Anterior cingulate cortex (tissue), 58 donors: ENCODE measurements at places on chromosomes 4 and X.

DNA sequence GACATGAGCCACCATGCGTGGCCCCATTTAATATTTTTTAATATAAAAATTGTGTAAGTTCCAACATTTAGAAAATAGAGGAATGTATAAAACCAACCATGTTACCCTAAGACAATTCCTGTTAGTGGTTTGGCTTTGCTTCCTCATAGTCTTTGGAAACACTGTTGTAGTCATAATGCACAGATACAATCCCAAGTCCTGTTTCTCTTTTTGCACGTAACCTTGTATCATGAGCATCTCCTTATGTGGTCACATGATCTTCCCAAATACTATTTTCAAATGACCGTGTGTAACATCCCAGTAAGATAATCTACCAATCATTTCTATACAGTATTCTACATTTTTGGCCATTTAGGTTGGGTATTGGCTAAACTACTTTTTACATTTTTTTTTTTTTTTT lies 13.9 kb upstream of the RHOH start:
- DNase-seq, result no peak

DNA sequence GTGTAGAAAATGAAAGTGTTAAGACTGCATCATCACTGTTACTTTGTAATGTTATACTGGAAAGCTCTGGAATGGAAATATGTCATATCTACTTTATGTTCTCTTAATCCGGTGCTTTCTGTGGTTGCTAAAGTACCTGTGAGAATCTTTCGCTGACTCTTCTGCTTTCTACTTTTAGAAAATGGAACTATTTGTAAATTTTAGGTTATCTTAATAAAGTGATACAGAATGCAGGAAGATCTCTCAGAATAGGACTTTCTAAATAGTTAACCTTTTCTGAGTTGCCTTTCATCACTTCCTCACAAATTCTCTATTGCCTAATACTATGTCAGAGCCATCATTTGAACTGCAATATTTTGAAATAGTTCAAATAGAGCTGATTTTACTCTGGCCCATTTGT lies 69.3 kb downstream of the BMP2K start:
- DNase-seq, result no peak

- no peak for DNase-seq
Observed at GRCh38 chrX:18792828-18793227, 85.4 kb downstream of the PPEF1 start.

- no peak for DNase-seq
Observed at GRCh38 chr4:1265351-1265750, 16.4 kb upstream of the CTBP1 start.

GRCh38 chrX:23855569-23855968 lies 52.2 kb downstream of the APOO start:
- no peak for DNase-seq

GRCh38 chr4:54102531-54103106 lies 2.7 kb downstream of the GSX2 start:
- DNase-seq, result no peak

DNA sequence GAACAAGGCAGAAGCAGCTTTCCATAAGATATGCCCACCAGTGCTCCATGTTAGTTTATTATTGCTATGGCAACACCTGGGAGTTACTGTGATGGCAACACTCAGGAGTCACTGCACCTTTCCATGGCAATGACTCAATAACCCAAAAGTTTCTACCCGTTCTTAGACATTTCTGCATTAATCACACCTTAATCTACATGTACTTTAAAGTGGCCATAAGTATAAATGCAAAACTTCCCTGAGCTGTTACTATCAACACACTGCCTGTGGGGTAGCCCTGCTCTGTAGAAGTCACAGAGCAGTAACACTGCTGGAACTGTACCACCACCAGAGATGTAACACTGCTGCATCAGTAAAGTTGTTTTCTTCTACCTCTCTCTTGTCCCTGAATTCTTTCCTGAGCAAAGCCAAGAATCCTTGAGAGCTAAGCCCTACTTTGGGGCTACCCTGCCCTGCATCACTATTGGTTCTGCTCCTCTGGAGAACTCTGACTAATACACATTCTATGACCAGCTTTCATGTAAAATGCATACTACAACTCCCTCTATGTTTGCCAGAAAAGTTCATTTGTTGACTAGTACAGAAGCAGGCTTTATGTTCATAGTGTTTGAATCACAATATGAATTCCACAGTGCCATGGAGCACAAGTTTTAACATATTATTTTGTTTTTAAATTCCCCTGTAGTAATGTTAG lies 43.5 kb upstream of the GPR174 start:
- no peak for DNase-seq

DNA sequence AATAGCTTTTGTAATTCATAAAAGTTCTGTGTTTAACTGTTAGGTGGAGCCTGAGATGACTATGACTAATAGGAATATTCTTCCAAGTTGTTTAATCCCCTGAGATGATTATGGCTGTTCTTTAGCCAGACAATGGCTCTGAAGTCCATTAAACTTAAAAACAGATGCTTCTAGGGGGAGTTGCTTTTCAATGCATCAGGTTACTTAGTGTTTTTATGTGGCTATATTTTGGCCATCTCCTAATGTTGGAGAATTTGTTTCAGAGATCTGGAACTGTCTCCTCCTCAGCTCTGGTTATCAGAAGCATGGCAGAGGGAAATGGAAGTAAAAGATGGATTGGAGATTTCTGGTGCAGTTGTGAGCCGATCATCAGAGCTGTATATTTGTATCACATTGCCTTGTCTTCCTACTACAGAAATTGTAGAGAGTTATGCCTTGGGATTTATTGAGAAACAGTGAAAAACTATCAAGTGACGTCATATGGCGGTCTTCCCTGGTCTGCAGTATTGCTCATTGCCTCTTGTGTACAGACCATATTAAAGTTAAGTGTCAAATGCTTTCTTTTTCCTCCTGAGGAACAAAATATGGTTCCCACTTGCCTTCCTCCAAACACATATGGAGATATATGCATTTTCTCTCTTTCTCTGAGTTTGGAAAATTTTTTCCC lies 29.8 kb downstream of the SGMS2 start:
- no peak for DNase-seq

DNA sequence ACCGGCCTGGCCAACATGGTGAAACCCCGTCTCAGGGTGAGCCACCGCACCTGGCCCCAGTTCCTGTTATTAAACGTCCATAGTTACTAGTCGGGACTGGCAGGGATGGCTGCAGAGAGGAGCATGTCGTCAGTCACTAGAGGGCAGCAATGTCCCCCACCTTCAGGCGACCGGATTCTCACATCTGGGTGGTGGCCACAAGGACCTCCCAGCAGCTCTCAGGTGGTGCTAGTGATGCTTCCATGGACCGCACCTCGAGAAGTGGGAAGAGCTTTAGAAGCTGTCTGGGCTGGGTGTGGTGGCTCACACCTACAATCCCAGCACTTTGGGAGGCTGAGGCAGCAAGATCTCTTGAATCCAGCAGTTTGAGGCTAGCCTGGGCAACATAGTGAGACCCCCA lies 13.3 kb upstream of the IL3RA start:
- no peak for DNase-seq

- no peak for DNase-seq
Observed at GRCh38 chr4:168859888-168860694, 150.0 kb downstream of the CBR4 start.

DNA sequence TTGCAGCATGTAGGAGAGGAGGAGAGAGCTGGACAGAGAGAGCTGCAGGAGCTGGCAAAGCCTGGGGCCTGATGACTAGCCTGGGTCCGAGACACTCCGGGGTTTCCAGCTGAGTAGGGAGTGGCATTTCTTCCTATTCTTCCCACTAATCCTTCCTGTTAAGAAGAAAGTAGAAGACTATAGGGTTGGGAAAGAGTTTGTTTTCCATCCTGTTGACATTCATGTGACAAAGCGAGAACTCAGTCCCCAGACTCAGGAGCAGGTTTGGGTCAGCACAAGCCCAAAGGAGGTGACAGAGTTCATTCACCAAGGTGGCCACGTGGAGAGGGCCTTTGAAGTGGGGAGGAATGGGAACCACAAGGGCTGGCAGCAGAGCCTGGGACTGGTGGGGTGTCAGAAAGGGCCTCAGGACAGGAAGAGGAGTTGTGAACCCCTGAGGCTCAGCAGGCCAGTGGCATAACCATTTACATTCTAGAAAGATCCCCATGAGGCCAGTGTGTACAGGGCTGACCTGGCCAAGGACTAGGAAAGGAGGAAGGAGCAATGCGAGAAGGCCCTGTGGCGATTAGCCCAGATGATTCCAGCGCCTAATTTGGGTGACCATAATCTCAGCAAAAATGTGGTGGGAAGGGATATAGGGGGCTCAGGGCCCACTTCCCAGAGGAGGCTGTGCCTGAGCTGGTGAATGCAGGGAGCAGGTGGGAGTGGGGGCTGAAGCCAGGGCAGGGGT lies 3.3 kb upstream of the HAUS3 start:
- DNase-seq, result no peak

- no peak for DNase-seq
Observed at GRCh38 chr4:86563416-86563815, 30.7 kb upstream of the PTPN13 start.

GRCh38 chrX:19673375-19674040 lies 158.2 kb upstream of the MAP3K15 start:
- DNase-seq, result peak; percentile 2

DNA sequence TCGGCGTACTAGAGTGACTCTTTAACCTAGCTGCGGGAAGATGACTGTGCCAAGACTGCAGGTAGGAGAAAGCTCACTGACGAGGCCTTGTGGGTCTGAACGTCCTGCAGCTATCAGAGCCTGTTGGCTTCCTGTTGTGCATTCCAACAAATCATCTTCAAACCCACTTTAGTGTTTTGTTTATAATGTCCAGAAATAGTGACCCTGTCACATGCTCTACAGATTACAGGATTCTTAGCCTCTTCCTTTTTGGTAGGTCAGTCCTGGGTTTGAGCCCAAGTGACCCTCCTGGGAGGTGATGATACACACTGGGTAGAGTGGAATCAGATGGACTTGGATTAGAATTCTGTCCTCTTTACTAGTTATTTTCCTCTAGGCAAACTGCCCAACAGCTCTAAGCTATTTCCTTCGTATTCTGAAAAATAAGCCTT lies 33.2 kb downstream of the HTT start:
- DNase-seq, result no peak

DNA sequence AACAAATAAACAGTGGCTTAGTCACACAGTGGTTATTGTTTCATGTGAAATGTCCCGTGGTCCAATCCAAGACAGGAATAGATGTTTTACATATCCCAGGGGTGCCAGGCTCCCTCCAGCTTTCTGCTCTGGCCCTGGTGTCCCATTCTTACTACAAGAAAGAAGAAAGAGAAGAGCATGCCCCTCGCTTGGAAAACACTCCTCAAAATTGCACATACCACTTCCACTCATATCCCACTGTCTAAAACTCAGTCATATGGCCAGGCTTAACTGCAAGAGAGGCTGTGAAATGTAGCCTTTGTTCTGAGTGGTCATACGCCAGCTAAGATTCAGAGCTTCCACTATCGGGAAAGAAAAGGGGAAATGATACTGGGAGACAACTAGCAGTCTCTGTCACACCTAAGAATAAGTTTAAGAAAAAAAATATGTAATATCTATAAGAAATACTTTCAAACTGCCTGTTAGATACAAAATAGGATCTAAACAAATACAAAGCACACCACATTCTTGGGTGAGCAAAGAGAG lies 306.8 kb upstream of the FAM241A start:
- no peak for DNase-seq

DNA sequence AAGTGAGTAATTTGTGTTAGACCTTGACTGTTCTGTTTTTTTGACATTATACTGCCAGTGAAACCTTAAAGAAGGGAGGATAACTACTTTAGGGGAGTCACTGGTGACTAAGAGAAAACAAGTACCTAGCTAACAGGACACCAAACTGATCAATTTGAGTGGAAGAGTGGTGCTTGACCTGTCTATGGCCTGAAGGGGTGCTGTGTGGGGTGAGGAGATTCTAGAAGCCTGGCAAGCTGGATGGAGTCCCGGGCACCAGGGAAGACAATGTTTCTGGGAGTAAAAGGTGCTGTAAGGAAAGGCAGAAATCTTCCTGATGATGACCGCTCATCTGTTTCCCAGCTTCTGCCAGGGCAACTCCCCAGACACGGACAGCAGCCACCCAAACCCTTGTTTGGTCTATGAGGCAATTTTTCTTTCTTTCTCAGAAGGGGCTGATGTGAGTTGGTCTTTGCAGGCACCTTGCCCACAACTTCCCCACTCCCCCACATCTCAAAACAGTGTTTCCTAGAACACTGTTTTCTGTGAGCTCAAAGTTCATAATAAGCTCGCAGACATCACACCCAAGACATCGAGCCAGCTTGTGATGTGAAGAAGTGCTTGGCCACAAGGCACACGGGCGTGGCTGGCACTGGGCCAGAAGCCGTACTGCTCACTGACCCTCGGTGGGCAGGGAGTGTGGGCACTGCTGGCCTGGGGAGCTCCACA lies 4.6 kb downstream of the TXK start:
- DNase-seq, result no peak

- DNase-seq, result no peak
Observed at GRCh38 chr4:84913176-84913575, 53.3 kb downstream of the WDFY3 start.

DNA sequence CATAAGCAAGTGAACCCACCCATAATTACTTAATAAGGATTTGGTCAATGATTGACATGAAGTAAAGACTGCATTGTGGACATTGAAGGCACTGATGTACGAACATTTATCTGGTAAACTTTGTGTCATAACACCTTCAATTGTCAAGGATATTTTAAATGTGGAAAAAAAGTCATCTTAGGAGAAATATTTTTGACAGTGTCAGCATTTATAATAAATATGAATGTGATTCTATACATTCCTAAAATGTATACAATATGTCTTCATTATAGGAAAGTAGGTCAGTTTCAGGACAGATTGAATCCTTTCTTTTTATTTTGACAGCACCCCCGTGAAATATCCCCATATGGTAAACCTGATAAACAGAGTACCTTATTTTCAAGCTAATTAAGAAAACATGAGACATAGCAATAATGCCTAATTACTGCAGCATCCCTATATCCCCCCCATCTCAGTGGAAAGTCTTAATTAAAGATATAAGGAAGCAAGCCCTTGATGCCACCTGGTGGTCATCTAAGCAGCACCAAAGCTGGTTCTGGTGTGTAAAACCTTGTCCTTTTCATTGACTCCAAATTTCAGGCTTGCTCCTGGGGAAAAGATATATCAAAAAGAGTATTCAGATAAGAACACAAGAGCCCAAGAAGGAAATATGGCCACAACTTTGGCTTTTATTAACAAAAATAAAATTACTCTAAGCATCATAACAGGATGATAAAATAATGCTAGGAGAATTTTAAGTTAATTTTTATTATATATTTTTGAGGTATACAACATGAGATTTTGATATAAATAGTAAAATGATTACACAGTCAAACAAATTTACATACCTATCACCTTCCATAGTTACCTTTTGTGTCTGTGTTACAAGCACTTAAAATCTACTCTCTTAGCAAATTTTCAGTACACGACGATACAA lies 379.7 kb downstream of the TLL1 start:
- DNase-seq, result no peak

DNA sequence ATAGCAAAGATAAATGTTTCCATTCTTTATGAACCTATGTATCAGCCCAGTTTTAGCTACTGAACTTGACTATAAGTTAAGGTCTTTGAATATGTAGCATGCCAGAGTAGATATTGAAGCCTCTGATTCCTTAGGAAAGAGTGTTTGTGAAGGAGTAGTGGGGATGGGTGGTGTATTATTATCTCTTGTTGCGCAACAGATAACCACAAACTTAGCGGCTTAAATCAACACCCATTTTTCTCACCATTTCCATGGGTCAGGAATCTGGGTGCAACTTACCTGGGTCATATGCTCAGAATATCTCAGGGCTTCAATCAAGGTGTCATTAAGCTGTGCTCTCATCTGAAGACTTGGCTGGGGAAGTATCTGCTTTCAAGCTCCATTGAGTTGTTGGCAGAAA lies 251.4 kb upstream of the PUDP start:
- DNase-seq, result no peak
